Posterior cingulate gyrus (tissue), 11 donors: ENCODE measurements at places on chromosomes 11 and 22.
A peak's percentile ranks its signal among the peaks of the same experiment; 100 is the strongest.

- no peak for DNase-seq
These were observed 1337.6 kb upstream of the TENM4 start for GRCh38 chr11:80778432-80778831.

DNA sequence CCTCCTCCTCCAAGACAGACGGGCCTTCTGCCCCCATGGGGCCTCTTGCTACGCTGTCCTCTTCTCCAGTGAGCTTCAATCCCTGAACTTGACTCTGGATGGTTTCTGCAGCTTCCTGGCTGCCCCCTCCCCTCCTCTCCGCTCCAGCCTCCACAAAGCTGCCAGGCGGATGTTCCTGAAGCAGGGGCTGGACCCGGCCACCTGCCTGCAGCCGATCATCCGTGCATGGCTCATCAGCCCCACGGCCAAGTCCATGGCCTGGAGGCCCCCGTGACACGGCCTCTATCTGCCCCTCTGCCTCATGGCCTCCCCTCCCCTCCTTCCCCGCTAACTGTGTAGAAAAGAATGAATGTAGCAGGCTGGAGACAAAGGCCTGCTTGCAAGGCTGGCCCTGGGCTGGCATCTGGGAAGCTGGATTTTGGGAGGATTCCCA is 6.8 kb upstream of the SUN2 start:
- no peak for DNase-seq

GRCh38 chr22:35419756-35420155 is 19.8 kb downstream of the MCM5 start:
- DNase-seq, result no peak

DNA sequence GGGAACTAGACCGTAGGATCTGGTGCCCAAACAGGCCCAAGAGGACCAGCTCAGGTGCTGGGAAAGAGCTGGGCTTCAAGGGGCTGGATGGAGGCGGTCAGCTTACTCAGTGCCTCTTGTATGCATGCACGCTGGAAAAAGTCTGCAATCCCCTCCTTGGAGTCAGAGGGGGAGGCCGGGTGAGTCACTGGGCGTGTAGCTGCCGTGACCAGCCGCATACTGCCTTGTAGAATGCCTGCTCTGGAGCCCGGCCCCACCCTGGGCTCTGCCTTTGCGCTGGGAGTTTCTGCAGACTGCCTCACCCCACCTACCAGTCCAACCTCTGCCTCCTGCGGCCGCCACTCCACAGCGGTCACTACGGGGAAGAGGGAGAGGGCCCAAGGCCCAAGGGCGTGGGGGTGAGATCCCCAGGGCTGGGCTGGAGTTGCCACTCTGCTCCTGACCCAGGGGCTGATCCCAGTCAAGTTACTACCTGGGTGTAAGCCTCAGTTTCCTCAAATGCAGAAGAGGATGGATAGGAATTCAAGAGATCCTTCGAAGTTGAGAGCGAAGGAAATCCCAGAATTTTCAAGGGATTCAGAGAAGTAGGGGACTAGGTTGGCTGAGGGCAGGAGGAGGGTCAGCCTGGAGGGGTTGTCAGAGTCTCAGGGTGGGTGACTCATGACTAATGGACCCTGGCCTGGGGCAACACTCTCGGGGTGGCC is 4.2 kb downstream of the MRGPRF start:
- DNase-seq, result peak; percentile 56

GRCh38 chr11:35150454-35150853 is 11.5 kb downstream of the CD44 start:
- DNase-seq, result no peak

DNA sequence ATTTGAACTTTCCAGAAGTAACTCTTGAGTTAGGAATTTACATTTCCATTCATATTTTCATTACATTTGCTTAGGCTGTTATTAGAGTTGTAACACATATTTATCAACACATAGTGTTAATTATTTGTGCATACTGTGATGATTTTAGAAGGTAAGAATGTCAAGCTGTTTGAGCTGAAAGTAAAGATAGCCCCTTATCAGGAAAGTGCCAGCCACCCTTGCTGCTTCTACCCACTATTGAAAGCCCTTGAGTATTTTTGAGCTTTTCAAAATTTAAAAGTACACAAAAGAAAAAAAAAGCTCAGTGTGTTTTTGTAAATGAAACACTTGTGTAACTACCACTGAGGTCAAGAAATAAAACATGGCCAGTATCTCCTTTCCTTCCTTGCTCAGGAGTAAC is 8.0 kb downstream of the APLP2 start:
- DNase-seq, result no peak

GRCh38 chr11:29913352-29913751 is 103.5 kb downstream of the KCNA4 start:
- no peak for DNase-seq

DNA sequence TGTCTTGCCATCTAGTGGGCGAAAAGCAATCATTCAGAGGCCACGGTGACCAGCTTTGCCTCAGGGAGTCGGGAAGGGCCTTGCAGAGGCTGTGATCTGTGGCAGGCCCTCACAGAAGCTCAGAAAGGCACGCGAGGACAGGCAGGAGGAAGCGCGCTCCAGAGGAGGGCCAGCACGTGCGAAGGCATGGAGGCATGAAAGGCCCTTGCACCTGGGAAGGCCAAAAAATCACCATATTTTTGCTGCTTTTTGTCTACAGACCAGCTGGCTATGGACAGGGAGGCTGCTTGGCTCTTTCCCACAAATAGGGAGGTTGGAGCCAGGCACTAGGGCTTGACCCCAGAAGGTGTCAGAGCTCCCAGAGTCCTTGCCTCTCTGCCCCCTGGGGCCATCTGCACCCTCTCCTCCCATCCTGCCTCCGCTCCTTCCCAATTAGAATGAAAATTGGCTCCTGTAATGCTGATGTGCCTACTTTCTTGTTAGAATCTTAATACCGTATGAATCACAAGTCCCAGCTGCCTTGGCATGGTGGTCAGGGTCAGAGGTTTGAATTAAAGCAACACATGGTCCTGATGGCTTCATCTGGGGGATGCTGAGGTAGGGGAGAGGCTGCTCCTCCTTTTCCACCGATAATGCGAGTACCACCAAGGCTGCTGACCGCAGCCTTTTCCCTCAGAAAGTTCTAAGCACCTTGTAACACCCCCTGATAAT is 69.1 kb downstream of the FEZ1 start:
- no peak for DNase-seq

DNA sequence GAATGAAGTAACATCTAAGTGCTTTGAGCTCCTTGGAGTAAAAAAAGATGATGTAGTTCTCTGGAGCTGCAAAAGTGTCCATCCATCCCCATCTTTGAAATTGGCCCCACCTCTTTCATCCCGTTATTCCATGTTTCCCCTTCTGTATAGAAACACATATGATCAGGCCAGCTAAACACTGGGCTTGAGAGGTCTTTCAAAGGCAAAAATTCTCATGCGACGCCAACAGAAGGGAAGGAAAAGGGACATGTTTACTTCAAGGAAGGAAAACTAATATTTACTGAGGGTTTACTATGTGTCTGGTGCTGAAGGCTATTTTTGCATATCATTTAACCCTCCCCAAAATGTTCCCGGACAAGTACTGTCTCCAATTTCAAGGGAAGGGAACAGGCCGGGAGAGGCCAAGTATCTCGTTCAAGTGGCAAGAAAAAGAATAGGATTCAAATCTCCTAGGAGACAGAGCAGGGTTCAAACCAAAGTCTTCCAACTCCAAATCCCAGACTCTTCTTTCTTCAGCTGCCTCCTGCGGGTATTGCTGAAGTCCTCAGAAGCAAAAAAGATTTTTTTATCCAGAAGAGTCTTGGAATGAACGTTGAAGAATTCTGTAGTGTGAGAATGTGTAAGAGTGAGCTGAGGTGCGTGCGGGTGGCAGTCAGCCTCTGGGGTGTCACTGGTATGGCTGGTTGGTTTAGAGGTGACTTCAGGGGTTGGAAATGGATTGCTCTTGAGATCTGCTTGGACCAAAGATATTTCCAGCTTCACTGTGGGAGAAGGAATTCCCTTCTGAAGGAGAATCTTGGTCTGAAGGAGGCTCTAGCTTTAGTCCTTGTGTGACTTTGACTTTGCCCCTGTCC is 10.1 kb downstream of the TECTA start:
- no peak for DNase-seq

GRCh38 chr11:111001081-111001430 is 244.5 kb upstream of the POU2AF2 start:
- DNase-seq, result no peak

- no peak for DNase-seq
These were observed 33.3 kb upstream of the KCNJ11 start for GRCh38 chr11:17421781-17422180.

- peak; percentile 81 for DNase-seq
These were observed 14.7 kb downstream of the GATD1 start for GRCh38 chr11:762421-763072.

- DNase-seq, result no peak
These were observed 315.1 kb upstream of the API5 start for GRCh38 chr11:42996421-42997307.

GRCh38 chr11:325796-326591 is 5.3 kb upstream of the IFITM3 start:
- no peak for DNase-seq

- no peak for DNase-seq
These were observed 251.1 kb downstream of the NXPE2 start for GRCh38 chr11:114929351-114930000.

- no peak for DNase-seq
These were observed 4.1 kb upstream of the RFPL1 start for GRCh38 chr22:29434288-29434687.

DNA sequence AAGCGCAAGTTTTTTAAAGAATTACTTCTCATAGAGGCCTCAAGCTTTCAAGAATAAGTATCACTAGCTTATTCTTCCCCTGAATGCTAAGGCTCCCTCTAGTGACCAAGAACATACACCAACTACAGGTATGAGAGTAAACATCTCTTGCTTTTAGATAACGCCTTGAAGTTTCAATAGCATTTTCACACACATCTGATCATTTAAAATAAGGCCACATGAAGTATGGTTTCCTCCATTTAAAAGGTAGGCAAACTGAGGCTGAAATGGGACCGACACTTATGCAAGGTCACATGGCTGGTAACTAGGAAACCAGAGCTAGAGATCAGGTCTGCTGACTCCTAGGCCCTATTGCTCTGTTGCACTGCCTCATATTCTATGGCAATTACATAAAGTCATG is 66.5 kb downstream of the CCDC34 start:
- no peak for DNase-seq

DNA sequence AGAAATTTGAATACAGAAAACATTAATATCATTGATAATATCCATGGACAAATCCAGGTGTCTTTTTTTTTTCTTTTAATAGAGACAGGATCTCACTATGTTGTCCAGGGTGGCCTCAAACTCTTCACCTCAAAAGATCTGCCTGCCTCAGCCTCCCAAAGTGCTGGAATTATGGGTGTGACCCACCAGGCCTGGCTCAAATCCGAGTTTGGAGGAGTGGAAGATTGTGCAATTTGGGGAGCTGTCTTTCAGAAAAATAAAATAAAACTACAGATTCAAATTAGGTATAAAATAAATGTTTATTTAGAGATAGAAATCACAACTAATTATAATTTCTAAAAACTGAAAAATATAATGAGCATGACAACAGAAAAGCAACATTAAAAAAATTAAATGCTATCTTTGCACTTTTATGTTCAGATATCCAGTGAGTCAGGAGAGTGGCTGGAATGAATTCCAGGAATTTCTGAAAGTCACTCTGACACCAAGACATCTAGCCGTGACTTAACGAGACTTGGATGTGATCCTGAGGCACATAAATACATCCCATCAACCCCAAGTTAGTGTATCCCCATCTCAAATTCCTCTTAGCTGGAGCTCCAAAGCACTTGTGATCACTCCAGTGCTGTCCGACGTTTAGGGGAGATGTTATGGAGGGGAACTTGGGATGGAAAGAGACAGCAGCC is 128.6 kb upstream of the THY1 start:
- no peak for DNase-seq

GRCh38 chr11:3627291-3627690 is 14.5 kb downstream of the ART5 start:
- no peak for DNase-seq

- no peak for DNase-seq
These were observed 4.6 kb upstream of the H19 start for GRCh38 chr11:2002042-2002776.

- no peak for DNase-seq
These were observed 10.9 kb upstream of the CCND1 start for GRCh38 chr11:69630017-69630416.

GRCh38 chr11:103413266-103413888 is 304.2 kb downstream of the DYNC2H1 start:
- no peak for DNase-seq

- no peak for DNase-seq
These were observed 35.2 kb downstream of the LRFN4 start for GRCh38 chr11:66891851-66892660.
